Bladder microvascular endothelial cell (primary cell): ENCODE measurements at places on chromosomes 1 and 21. TPM values are rescaled to one million over a fixed set of nuclear protein-coding genes. Genes with fewer than 3 reads are reported as not detected.

LCE2C gene
- total RNA-seq: not detected in 2 replicates

PRAMEF18 gene
- total RNA-seq: not detected in 2 replicates

ACTL8 gene
- not detected in 2 replicates for total RNA-seq

METTL13 gene
- total RNA-seq: 18.9 and 38.0 TPM in 2 replicates

MARK1 gene
- 0.32 and 4.3 TPM in 2 replicates for total RNA-seq

MYOC gene
- total RNA-seq: not detected in 2 replicates

S100B gene
- not detected in 2 replicates for total RNA-seq

PLA2G2D gene
- not detected in 2 replicates for total RNA-seq

EDN2 gene
- total RNA-seq: not detected in 2 replicates

SLFNL1 gene
- 0.32 and 0.69 TPM in 2 replicates for total RNA-seq

AMY1A gene
- not detected in 2 replicates for total RNA-seq

PPFIA4 gene
- under 0.01 and 0.25 TPM in 2 replicates for total RNA-seq
